Mesothelial cell of epicardium (in vitro differentiated cells): ENCODE measurements at places on chromosomes 1 and 21. TPM values are rescaled to one million over a fixed set of nuclear protein-coding genes. Genes with fewer than 3 reads are reported as not detected.

- no peak overlapping the region for H3K4me3 ChIP-seq
- no peak overlapping the region for H3K27ac ChIP-seq
- peaks cover 7% of the 10 kb centered on the region for H3K27me3 ChIP-seq
- no peak for DNase-seq
- peaks cover 37% of the 10 kb centered on the region for H3K4me1 ChIP-seq
- H3K36me3 ChIP-seq: no peaks in the 10 kb centered on the region
These were observed 119.4 kb downstream of the PRDM16 start for GRCh38 chr1:3188150-3188971.

- no peak overlapping the region for H3K4me3 ChIP-seq
- H3K27ac ChIP-seq: no peak overlapping the region
- H3K4me1 ChIP-seq: no peaks in the 10 kb centered on the region
- peaks cover 7% of the 10 kb centered on the region for H3K27me3 ChIP-seq
- no peak for DNase-seq
These were observed 5.3 kb upstream of the KLF18 start for GRCh38 chr1:44146536-44147361.

DNA sequence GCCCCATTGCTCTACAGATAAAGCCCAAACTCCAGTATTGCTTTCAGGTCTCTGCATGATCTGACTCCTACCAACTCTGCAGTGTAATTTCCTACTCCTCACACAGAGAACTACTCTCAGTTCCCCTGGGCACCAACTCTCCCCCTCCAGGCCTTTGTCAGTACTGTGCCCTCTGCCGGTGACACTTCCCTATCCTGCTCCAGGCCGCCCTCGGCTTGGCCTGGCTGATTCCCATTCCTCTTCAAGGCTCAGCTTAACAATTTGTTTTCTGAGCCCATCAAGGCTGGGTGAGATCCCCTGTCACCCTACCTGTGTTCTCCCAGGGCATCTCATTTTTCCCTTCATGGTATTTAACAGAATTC, 2.6 kb downstream of the SLAMF8 start:
- peaks cover 34% of the 10 kb centered on the region for H3K4me1 ChIP-seq
- H3K27me3 ChIP-seq: peaks cover 5% of the 10 kb centered on the region
- H3K27ac ChIP-seq: no peak overlapping the region
- no peak for DNase-seq
- H3K36me3 ChIP-seq: no peaks in the 10 kb centered on the region

DNA sequence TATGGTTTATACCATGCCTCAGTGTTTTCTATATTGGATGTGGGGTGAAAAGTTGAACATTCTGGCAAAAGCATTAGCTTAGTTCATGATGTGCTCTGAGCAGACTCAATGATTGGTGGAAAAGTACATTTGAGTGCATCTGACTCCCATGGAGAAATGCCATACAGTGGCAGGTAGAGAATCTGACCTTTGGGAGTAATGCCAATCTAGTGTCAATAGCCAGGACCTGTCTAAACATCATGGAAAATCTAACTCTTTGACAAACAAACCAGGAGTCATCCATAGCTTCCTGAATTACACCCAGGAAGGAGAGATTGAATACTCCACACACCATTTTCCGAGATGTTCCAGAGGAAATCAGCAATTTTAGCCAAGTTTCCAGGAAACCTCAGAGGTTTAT, 51.0 kb downstream of the XCL1 start:
- no peaks in the 10 kb centered on the region for H3K27me3 ChIP-seq
- H3K27ac ChIP-seq: no peak overlapping the region
- H3K4me1 ChIP-seq: no peaks in the 10 kb centered on the region
- no peak for DNase-seq

GRCh38 chr1:80349218-80349617, 1342.7 kb upstream of the ADGRL4 start:
- H3K27me3 ChIP-seq: no peaks in the 10 kb centered on the region
- DNase-seq: no peak
- H3K4me3 ChIP-seq: no peak overlapping the region
- peaks cover 1% of the 10 kb centered on the region for H3K4me1 ChIP-seq

DNA sequence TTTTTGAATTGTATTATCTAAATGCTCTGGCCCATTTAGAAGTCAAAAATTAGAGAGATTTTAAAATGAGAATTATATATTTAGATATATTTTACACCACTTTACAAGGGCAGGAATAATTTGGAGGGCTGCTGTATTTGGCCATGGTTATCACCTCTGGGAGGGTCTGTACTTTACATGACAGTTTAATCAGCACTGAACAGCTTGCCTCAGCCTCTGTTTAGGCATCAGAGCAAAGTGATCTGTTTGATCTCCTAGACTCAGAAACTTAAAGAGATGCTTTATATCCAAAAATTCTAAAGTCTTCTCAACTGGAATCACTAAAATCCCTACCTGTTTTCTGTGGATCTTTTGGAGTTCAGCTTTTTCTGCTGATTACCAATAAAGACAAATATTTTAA, 5.4 kb upstream of the SPTA1 start:
- no peaks in the 10 kb centered on the region for H3K36me3 ChIP-seq
- peaks cover 4% of the 10 kb centered on the region for H3K27me3 ChIP-seq
- H3K4me3 ChIP-seq: no peak overlapping the region
- H3K27ac ChIP-seq: no peak overlapping the region
- H3K4me1 ChIP-seq: no peaks in the 10 kb centered on the region

DNA sequence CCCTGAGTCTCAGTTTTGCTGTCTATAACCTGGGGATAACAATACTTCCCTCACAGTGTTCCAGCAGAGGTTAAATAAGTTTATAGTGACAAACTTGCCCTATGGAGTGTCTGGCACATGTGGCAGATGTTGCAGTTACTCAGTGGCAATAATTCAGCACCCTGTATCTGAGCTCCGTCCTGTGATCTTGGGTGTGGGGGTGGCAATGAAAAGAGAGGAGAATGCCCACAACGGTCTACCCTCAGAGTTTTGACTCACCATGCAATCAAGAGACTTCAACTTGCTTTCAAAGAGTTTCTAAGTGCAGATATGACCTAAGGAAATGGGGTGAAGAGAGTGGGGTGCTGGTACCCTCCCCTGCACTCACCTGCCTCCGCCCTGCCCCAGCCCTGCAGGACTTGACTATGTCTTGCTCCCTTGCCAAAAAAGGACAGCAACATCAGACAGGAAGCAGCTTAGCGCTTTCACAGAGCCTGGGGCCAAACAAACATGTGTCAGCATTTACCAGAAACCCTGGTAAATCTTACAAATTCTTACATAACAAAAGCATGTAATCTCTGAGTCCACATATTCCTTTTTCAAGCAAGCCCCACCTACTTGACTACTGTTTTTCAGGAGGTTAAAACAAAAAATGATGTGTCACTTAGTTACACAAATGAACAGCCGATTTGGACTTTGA, 185.1 kb upstream of the CAMK1G start:
- DNase-seq: no peak
- H3K4me1 ChIP-seq: peaks cover 40% of the 10 kb centered on the region
- H3K27ac ChIP-seq: peak overlapping the region; percentile 74
- no peak overlapping the region for H3K4me3 ChIP-seq
- no peaks in the 10 kb centered on the region for H3K36me3 ChIP-seq

DNA sequence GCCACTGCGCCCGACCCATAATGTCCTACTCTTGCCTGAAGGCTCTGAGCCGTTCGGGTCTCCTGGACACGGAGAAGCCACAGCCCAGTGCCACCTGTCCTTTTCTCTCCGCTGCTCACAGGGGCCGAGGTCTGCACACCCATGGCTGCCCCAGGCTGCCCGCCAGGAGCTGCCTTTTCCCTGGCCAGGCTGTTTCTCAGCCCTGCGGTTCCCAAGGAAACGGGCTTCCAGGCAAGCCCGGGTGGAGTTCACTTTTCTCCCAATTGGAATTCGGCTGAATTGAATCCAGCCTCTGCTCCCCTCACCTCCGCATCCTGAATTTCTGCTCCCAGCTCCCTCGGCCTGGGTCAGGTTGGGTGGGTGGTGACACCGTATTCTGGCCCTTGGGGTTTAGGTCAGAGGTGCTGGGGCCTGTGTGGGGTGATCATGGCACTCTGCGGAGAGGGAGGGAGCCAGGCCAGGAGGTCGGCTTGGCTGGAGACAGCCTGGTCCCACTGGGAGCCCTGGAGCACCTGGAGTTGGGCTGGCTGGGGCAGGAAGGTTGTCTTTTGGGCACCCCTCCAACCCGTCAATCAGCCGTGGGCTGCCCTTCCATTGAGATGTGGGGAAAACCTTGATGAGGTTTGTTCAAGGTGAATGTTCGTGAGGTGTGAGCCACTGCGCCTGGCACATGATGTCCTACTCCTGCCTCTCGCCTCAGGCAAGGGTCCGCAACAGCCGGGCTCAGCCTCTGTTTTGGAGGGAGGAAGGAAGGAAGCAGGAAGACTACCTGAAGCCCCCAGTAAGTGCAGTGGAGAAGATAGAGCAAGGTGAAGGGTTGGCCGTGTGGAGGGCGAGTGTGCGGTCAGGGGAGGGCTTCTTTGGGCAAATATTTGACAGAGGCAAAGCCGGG, 25.1 kb downstream of the RRP1 start:
- H3K36me3 ChIP-seq: no peaks in the 10 kb centered on the region
- no peak overlapping the region for H3K27ac ChIP-seq
- no peak for DNase-seq
- H3K4me1 ChIP-seq: peaks cover 8% of the 10 kb centered on the region
- peaks cover 4% of the 10 kb centered on the region for H3K27me3 ChIP-seq

- no peak for DNase-seq
- no peaks in the 10 kb centered on the region for H3K36me3 ChIP-seq
- H3K4me1 ChIP-seq: peaks cover 17% of the 10 kb centered on the region
- H3K27ac ChIP-seq: no peak overlapping the region
These were observed 39.0 kb upstream of the MYSM1 start for GRCh38 chr1:58738876-58739275.

GRCh38 chr21:20404915-20405314, 593.3 kb upstream of the NCAM2 start:
- no peak overlapping the region for H3K4me3 ChIP-seq
- DNase-seq: no peak
- H3K27me3 ChIP-seq: no peaks in the 10 kb centered on the region

GRCh38 chr21:21018821-21019220, 20.6 kb downstream of the NCAM2 start:
- peak overlapping the region; percentile 71 for H3K27ac ChIP-seq
- H3K36me3 ChIP-seq: peaks cover 2% of the 10 kb centered on the region
- no peak overlapping the region for H3K4me3 ChIP-seq
- DNase-seq: no peak
- peaks cover 18% of the 10 kb centered on the region for H3K4me1 ChIP-seq

DNA sequence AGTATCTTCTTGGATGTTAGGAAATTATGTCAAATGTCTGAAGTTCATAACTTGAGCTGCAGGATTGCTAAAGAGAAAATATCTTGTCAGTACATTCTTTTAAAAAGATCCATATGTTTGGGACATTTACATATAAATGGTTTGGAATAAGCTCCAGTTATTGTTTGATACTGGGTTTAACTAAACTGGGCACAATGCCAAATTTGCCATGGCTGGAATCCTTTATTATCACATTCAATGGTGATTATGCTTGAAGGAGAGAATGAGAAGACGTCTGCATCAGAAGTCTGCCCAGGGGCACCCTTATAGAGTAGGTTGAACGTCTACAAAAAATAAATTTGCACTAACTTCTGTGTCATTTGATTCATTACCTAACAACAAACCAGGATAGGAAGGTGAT, 652.5 kb downstream of the AMY1C start:
- H3K27ac ChIP-seq: no peak overlapping the region
- no peak overlapping the region for H3K4me3 ChIP-seq
- peaks cover 2% of the 10 kb centered on the region for H3K4me1 ChIP-seq
- no peaks in the 10 kb centered on the region for H3K27me3 ChIP-seq
- H3K36me3 ChIP-seq: no peaks in the 10 kb centered on the region

DNA sequence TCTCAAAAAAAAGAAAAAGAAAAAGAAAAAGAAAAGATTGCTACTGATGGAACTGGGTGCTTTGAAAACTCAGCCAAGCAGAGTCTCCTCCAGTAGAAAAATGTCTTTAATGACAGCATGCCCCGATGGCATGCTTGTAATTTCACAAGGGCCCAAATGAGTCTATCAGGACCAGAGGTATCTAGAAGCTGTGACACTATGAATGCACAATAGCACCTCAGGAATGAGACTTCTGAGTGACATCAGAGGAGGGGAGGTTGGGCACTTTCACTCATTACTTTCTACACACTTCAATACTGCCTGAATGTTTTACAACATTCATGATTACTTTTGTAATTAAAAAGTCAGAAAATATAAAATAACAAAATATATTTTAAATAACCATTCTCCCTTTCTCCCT, 15.1 kb upstream of the CD58 start:
- peaks cover 18% of the 10 kb centered on the region for H3K36me3 ChIP-seq
- H3K4me3 ChIP-seq: no peak overlapping the region
- H3K4me1 ChIP-seq: peaks cover 12% of the 10 kb centered on the region
- no peaks in the 10 kb centered on the region for H3K27me3 ChIP-seq
- no peak overlapping the region for H3K27ac ChIP-seq

DNA sequence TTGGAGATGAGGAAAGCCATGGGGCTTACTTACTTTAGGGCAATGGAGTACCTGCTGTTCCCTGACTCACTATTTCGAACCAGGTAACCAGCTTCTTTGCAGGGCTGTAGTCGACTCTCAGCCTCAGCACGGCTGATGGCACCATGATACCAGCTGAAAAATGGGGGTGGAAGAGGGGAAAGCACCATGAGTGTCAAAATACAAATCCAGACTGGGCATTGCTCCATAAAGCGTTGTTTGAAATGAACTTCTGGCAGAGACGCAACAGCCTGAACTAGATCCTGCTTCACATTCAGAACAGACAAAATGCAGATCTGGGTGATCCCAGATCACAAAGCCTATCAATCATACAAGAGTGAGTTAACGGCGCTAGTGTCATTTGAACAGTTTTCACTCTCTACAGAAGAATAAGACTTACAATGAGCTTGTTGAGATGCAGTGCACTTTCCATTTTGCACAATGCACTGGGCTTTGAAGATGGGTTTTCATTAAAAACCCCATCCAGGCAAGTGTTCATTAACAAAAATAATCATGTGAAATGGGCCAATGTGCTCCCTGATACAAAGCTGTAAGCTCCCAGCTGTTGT, 16.0 kb upstream of the TDRD10 start:
- H3K36me3 ChIP-seq: no peaks in the 10 kb centered on the region
- no peak for DNase-seq
- no peak overlapping the region for H3K27ac ChIP-seq
- no peaks in the 10 kb centered on the region for H3K4me1 ChIP-seq
- no peak overlapping the region for H3K4me3 ChIP-seq
- H3K27me3 ChIP-seq: peaks cover 11% of the 10 kb centered on the region

DNA sequence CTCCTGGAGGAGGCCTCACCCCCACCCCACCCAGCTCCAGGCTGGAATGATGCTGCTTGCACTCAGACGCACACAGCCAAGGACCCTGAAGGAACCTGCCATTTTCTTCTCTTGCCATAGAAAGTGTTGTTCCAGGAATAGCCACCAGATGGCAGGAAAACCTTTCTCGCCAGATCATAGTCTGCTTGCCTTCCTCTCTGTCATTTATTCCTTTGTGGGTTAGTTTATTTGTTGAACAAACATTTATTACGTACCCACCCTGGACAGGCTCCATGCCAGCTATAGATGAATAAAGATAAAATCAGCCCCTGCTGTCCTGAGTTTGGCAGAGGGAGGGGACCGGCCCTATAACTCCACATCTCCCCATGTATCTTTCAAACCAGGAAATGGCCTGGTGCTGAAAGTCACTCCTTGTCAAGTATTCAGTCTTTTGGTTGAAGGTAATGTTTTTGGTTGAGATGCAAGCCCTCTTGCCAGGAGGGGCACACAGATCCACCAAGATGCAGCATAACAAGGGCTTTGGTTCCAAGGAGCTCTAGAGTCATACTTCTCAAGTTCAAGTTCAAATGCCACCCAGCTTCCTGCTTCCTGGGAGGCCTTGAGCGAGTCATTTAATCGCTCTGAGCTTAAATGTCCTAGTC, 7.0 kb upstream of the KCNC4 start:
- no peak overlapping the region for H3K4me3 ChIP-seq
- peak; percentile 70 for DNase-seq
- peaks cover 18% of the 10 kb centered on the region for H3K27me3 ChIP-seq

Gene TMEM63A
- 75.7 to 81.5 TPM (median 78.4 TPM) in 3 replicates for total RNA-seq

Gene UBQLN4
- total RNA-seq: 61.2 to 66.7 TPM (median 61.9 TPM) in 3 replicates

Gene GRIK1
- total RNA-seq: 4.3 to 5.9 TPM (median 5.4 TPM) in 3 replicates

Gene CD5L
- total RNA-seq: not detected in 3 replicates

Gene TTC39A
- total RNA-seq: 8.0 to 10.1 TPM (median 8.4 TPM) in 3 replicates

Gene PRRC2C
- total RNA-seq: 212 to 225 TPM (median 216 TPM) in 3 replicates
